Immature natural killer cell (primary cell): ENCODE measurements at places on chromosomes 2 and 18.

- no peak for DNase-seq
These were observed 182.4 kb upstream of the ZNF521 start for GRCh38 chr18:25534401-25534800.

- no peak for DNase-seq
These were observed 156.0 kb downstream of the SLC4A3 start for GRCh38 chr2:219783359-219783975.

DNA sequence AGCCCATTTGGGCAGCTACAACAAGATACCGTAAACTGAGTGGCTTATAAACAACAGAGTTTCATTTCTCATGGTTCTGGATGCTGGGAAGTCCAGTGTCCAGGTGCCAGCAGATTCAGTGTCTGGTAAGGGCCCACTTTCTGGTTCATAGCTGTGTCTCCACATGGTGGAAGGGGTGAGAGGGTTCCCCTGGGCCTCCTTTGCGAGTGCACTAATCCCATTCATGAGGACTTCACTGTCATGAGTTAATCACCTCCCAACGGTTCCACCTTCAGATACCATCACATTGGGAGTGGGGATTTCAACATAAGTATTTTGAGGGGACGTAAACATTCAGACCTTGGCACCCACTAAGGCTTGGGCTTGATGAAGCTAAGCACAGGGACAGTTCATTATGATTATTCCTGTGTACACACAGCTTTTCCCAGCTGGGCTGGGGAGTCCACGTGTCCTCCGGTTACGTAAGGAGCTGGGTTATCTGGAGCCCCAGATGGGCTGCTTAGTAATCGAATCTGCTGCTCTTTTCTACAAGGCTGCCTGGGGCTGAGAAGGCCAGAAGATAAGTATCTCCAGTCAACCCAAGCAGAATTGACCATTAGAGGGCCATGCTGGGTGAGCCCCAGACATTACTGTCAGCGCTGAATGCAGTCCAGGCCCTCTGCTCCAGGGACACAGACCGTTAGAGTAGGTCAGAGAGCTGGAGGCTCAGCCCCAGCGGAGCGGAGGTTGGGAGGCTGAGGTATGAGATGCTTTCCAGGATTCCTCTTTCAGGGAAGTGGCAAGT, 42.7 kb downstream of the EPAS1 start:
- DNase-seq = no peak

DNA sequence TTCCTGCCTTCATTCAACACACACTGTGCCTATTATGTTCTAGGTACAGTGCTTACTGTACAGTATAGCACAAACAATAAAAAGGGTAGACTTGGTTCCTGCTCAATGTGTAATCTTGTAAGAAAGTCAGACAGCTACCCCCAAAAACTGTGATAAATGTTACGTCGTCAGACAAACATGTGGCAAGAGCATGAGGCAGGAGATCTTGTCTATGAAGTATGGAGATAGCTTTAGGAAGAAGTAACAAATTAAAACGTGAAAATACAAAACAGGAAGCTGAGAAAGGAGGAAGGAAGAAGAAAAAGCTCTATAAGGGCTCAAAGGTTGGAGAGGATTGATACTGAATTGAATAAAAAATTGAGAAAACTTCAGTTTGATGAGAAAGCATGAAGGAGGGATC, 276.2 kb upstream of the HNRNPA3 start:
- DNase-seq = no peak

DNA sequence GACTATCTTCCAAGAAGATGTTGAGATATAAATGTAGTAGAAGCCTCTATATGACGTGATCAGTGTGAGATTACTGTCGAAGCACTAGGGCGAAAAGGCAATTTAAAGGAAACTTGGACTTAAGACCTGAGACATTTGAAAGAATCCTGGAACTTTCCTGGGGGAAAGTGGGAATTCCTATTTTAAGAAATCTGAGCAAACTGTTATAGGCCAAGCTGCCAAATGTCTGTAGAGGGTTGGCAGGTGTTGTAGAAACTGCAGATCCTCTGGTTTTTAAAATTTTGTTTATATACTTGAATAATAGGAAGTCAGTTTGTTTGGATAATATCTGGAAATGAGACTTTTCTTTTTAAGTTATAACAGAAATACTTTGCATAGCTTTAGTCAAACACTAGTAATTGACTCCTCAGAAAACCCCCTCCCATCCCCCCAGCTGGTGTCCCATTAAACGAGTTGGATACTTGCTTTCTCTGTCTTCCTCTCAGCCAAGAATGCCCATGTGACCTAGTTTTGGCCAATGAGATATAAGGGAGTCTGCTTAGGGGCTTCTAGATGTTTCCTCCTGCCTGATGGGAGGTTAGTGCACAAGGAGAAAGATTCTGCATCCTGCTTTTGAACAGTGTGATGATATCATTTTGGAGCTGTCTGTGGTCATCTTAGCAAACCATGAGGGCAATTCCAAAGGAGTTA, 61.2 kb downstream of the MOGAT1 start:
- no peak for DNase-seq

DNA sequence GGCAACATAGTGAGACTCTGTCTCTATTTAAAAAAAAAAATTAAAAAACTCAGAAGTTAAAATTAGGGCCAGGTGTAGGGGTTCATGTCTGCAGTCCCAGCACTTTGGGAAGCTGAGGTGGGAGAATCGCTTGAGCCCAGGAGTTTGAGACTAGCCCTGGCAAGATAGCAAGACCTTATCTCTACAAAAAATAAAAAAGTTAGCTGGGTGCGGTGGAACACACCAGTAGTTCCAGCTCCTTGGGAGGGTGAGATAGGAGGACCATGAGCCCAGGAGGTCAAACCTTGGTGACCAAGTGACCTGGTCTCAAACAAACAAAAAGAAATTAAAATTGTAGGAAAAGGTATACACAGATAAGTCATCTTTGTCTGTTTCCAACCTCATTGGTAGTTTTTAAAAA, 11.3 kb downstream of the TTLL4 start:
- no peak for DNase-seq

- no peak for DNase-seq
These were observed 28.4 kb downstream of the TGIF1 start for GRCh38 chr18:3478262-3478978.

DNA sequence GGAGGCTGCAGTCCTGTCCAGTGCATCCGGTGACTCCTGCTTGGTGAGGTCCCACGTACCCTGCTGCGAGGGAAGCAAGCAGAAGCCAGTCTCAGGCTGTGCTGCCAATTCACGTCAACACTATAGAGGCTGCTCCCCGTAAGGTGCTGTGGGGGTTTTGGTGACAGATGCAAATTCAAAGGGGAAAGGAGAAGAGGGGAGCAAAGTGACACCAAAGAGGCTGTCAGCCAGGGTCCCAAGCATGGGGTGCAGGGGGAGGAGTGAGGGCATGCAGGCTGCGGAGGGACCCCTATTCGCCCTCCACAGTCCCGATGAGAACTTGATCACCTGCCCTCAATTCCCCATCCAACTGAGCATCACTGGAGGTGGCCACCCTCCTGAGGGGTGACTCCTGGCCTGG, 179.4 kb upstream of the HS6ST1 start:
- no peak for DNase-seq

GRCh38 chr18:48600456-48601090, 61.7 kb downstream of the CTIF start:
- DNase-seq = no peak

GRCh38 chr2:69489793-69490192, 52.6 kb upstream of the NFU1 start:
- DNase-seq = no peak
